Aorta (tissue), 5 donors: ENCODE measurements at places on chromosomes 12 and 14. TPM values are rescaled to one million over a fixed set of nuclear protein-coding genes. Genes with fewer than 3 reads are reported as not detected.

The PLA2G1B gene
- 0.91 TPM for total RNA-seq

The DHRS2 gene
- not detected for total RNA-seq

The AQP5 gene
- total RNA-seq = 1.2 TPM

The SELPLG gene
- total RNA-seq = 8.1 TPM

The EFS gene
- 19.7 TPM for total RNA-seq

The APOLD1 gene
- 94.0 TPM for total RNA-seq

The SLC25A47 gene
- not detected for total RNA-seq

The CMA1 gene
- 0.52 TPM for total RNA-seq

The TMEM179 gene
- not detected for total RNA-seq

The CMTM5 gene
- total RNA-seq = 4.1 TPM

The GYS2 gene
- total RNA-seq = not detected
